ENCODE measurements at places on chromosomes 4 and X. TPM values are rescaled to one million over a fixed set of nuclear protein-coding genes. Genes with fewer than 3 reads are reported as not detected.

GRCh38 chr4:147822128-147822527 lies 90.2 kb downstream of the ARHGAP10 start:
- H3K4me1 ChIP-seq, result no peaks in the 10 kb centered on the region
- no peaks in the 10 kb centered on the region for H3K36me3 ChIP-seq
- no peaks in the 10 kb centered on the region for H3K27me3 ChIP-seq
- no peak overlapping the region for H3K27ac ChIP-seq
- peak; percentile 40 for DNase-seq
- H3K4me3 ChIP-seq, result no peak overlapping the region

GRCh38 chr4:126991965-126992364 lies 640.8 kb upstream of the INTU start:
- no peak for DNase-seq
- no peaks in the 10 kb centered on the region for H3K4me1 ChIP-seq
- H3K4me3 ChIP-seq, result no peak overlapping the region

- no peak overlapping the region for H3K4me3 ChIP-seq
- H3K27me3 ChIP-seq, result no peaks in the 10 kb centered on the region
- H3K36me3 ChIP-seq, result no peaks in the 10 kb centered on the region
- no peak overlapping the region for H3K27ac ChIP-seq
Observed at GRCh38 chrX:66203114-66203513, 39.1 kb downstream of the HEPH start.

- no peak overlapping the region for H3K4me3 ChIP-seq
- H3K36me3 ChIP-seq, result no peaks in the 10 kb centered on the region
- H3K27ac ChIP-seq, result no peak overlapping the region
- no peaks in the 10 kb centered on the region for H3K4me1 ChIP-seq
Observed at GRCh38 chrX:42289492-42290385, 366.4 kb upstream of the CASK start.

GRCh38 chrX:51955200-51955599 lies 61.8 kb downstream of the MAGED1 start:
- no peaks in the 10 kb centered on the region for H3K36me3 ChIP-seq
- DNase-seq, result no peak
- no peaks in the 10 kb centered on the region for H3K27me3 ChIP-seq
- no peak overlapping the region for H3K27ac ChIP-seq

DNA sequence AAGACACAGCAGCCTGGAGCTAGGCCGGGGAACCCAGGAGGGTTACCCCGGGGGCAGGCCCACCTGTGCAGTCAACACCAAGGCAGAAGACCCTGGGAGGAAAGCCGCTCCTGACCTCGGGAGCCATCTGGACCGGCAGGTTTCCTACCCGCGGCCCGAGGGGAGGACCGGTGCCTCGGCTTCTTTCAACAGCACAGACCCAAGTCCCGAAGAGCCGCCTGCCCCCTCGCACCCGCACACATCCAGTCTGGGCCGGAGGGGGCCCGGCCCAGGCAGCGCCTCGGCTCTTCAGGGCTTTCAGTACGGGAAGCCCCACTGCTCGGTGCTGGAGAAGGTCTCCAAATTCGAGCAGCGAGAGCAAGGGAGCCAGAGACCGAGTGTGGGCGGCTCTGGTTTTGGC lies 157.8 kb downstream of the SOWAHB start:
- no peaks in the 10 kb centered on the region for H3K4me1 ChIP-seq
- no peak overlapping the region for H3K4me3 ChIP-seq
- H3K27ac ChIP-seq, result no peak overlapping the region
- peaks cover 7% of the 10 kb centered on the region for H3K36me3 ChIP-seq
- DNase-seq, result no peak

DNA sequence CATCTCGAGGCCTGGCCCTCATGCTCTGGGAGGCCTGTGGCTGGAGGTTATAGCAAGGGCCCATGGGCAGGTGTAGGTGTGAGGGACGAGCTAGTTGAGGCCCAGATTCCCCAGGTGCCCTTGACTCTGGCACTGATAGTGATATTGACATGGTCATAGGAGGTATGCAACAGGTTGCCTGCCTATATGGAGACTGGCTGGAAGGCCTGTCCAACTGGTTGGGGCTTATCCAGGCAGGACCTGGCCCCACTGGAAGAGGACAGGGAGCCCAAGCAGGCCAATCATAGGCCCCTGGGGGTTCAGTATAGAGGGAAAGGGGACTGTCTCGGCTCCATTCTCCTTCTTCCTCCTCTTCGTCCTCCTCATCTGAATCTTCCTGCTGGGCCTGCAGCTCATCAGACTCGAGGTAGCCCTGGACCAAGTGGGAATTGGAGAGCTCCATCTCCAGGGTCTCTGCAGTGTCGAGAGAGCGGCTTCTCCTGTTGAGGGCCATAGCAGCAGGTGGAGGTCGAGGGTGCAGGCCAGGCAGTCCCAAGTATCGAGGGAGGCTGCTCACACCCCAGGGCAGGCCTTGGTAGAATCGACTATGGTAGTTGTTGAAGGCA lies 15.3 kb downstream of the AMER1 start:
- no peak for DNase-seq
- no peaks in the 10 kb centered on the region for H3K4me1 ChIP-seq
- H3K27me3 ChIP-seq, result no peaks in the 10 kb centered on the region
- H3K4me3 ChIP-seq, result no peak overlapping the region
- H3K27ac ChIP-seq, result no peak overlapping the region

DNA sequence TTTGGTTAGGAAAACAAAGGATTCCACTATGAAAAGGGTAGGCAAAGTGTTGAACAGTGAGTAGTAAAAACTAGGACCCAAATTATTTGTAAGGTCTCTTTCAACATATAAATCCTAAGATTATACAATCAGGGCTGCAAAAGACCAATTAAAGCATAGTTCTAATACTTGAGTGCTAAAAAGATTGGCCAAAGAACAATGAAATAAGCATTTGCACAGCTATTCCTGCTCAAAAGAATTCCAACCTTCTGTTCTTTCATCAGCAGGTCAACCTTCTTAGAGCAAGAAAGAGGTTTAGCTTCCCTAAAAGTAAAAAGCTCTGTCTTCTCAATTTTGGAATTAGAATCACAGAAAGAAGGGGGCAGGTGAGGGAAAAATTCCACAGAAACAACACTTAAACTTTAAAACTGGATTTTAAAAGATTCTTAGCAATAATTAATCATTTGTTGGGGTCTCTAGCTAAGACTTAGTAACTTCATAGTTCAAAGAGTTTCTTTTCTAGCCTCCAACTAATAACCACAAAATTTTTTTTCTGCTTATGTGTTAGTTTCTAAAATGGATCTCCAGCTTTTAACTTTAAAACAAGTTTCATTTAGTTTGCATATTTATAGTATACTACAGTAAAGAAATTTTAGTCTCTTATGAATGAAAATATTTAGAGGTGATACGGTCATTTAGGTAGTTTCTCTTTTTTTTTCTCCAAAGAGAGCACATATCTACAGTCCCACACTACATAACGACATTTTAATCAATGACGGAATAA lies 16.3 kb downstream of the TSPAN5 start:
- no peak overlapping the region for H3K4me3 ChIP-seq
- H3K27ac ChIP-seq, result no peak overlapping the region
- no peaks in the 10 kb centered on the region for H3K36me3 ChIP-seq
- no peaks in the 10 kb centered on the region for H3K4me1 ChIP-seq
- H3K27me3 ChIP-seq, result no peaks in the 10 kb centered on the region

GRCh38 chr4:156528216-156528615 lies 443.4 kb downstream of the PDGFC start:
- no peaks in the 10 kb centered on the region for H3K4me1 ChIP-seq
- H3K27ac ChIP-seq, result no peak overlapping the region
- H3K27me3 ChIP-seq, result no peaks in the 10 kb centered on the region
- DNase-seq, result no peak

DNA sequence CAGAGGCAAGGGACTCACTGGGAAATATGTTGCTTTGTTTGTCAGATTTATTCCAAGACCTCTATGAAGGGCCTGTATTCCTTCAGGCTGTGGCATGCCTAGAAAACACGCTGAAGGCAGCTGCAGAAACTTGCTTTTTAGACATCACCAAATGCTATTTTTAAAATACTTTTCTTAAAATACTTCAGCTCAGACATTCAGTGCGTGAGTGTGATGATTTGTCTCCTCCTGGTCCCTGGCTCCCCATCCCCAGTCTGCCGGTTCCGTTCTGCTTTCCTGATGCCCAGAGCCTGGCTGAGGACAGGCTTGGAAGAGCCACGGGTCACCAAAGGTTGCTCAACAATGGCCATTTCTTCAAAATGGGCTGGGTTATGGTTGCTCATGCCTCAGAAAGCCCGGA lies 55.0 kb downstream of the PSAPL1 start:
- H3K27me3 ChIP-seq, result no peaks in the 10 kb centered on the region
- H3K4me3 ChIP-seq, result no peak overlapping the region
- H3K27ac ChIP-seq, result no peak overlapping the region
- H3K36me3 ChIP-seq, result no peaks in the 10 kb centered on the region

- DNase-seq, result no peak
- no peaks in the 10 kb centered on the region for H3K4me1 ChIP-seq
- H3K27me3 ChIP-seq, result no peaks in the 10 kb centered on the region
- no peak overlapping the region for H3K4me3 ChIP-seq
Observed at GRCh38 chrX:45261005-45261404, 60.3 kb upstream of the DIPK2B start.

GRCh38 chrX:133776072-133776471 lies 209.3 kb downstream of the GPC3 start:
- H3K27ac ChIP-seq, result no peak overlapping the region
- peak; percentile 31 for DNase-seq
- H3K4me3 ChIP-seq, result no peak overlapping the region
- no peaks in the 10 kb centered on the region for H3K36me3 ChIP-seq

DNA sequence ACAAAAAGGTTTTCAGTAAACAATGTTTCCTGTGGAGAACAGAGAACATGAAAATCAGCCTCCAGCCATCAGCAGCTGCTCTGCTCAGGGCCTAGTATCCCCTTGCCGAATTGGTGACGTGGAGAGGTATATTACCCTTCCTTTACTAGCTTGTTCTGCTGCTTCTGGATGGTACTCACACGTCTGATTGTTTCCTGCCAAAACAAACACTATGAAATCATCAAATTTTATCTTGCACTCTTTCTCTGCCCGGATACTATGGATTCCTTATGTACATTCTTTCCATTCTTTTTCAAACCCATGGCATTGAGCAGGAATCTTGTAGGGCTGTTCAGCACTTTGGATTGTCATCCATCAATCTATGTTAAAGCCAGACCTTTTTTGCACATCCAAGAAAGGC lies 18.8 kb upstream of the METAP1 start:
- H3K4me3 ChIP-seq, result no peak overlapping the region
- no peak overlapping the region for H3K27ac ChIP-seq
- no peak for DNase-seq

GRCh38 chr4:8380511-8381415 lies 59.8 kb downstream of the ACOX3 start:
- no peaks in the 10 kb centered on the region for H3K27me3 ChIP-seq
- no peak overlapping the region for H3K27ac ChIP-seq
- no peaks in the 10 kb centered on the region for H3K4me1 ChIP-seq
- DNase-seq, result no peak
- peaks cover 5% of the 10 kb centered on the region for H3K36me3 ChIP-seq

- H3K36me3 ChIP-seq, result no peaks in the 10 kb centered on the region
- H3K4me1 ChIP-seq, result peaks cover 14% of the 10 kb centered on the region
- H3K4me3 ChIP-seq, result no peak overlapping the region
- peak overlapping the region; percentile 52 for H3K27ac ChIP-seq
- no peak for DNase-seq
- H3K27me3 ChIP-seq, result no peaks in the 10 kb centered on the region
Observed at GRCh38 chr4:145909773-145910172, 28.9 kb downstream of the ZNF827 start.

- no peak for DNase-seq
- H3K4me3 ChIP-seq, result no peak overlapping the region
- no peaks in the 10 kb centered on the region for H3K36me3 ChIP-seq
- no peak overlapping the region for H3K27ac ChIP-seq
Observed at GRCh38 chrX:108362026-108362425, 76.2 kb downstream of the COL4A6 start.

Gene NXF2
- not detected for total RNA-seq

Gene SPANXN4
- not detected for total RNA-seq

Gene PDGFRA
- 60.9 TPM for total RNA-seq

Gene HEPH
- 137 TPM for total RNA-seq

Data from cardiac muscle cell (in vitro differentiated cells and primary cell).